Cortex of kidney (tissue), 1 donor: ENCODE measurements at places on chromosomes 2 and 18.

GRCh38 chr2:136664713-136665405 lies 100.5 kb upstream of the THSD7B start:
- DNase-seq: no peak

- no peak for DNase-seq
Measured at GRCh38 chr2:182717416-182717815, 1.4 kb downstream of the DNAJC10 start.

- no peak for DNase-seq
Measured at GRCh38 chr2:138931284-138932256, 151.4 kb upstream of the NXPH2 start.

- DNase-seq: no peak
Measured at GRCh38 chr2:20424300-20425290, 22.3 kb upstream of the RHOB start.

DNA sequence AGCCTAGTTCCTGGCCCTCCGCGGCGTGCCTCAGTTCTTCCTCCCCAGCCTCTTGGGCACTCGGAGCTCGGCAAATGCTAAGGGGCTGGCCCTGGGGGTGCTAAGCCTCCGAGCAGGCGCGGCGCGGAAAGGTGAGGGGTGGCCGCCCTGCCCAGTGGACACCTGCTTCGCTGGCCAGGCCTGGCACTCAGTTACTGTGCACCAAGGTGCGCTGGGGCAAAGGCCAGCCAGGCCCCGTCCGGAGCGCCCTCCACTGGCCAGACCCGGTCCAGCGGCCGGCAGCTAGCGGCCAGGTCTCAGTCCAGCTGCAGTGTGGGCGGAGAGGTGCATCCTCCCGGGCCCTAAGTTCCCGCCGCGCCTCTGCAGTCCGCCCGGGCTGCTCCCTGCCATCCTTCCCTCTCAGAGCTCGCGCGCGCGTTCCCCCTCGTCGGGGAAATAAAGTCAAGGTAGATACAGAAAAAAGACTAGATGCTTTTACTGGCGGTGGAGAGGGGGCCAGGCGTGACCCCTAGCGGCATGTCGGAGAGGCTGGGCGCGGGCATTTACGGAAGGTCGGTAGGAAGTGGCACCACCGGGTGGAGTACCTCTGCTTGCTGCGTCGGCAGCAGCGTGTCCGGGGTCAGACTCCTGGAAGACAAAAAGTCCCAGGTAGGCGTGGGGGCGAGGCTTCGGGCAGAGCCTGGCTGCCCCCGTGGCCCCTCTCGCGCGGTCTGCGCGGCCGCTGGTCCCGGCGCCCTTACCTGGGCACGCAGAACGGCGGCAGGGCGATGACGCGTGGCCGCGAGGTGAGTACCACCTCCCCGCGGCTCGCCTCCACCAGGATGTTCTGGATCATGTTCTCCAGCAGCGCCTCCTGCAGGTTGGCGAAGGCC lies 9.4 kb upstream of the CRYBA2 start:
- no peak for DNase-seq

DNA sequence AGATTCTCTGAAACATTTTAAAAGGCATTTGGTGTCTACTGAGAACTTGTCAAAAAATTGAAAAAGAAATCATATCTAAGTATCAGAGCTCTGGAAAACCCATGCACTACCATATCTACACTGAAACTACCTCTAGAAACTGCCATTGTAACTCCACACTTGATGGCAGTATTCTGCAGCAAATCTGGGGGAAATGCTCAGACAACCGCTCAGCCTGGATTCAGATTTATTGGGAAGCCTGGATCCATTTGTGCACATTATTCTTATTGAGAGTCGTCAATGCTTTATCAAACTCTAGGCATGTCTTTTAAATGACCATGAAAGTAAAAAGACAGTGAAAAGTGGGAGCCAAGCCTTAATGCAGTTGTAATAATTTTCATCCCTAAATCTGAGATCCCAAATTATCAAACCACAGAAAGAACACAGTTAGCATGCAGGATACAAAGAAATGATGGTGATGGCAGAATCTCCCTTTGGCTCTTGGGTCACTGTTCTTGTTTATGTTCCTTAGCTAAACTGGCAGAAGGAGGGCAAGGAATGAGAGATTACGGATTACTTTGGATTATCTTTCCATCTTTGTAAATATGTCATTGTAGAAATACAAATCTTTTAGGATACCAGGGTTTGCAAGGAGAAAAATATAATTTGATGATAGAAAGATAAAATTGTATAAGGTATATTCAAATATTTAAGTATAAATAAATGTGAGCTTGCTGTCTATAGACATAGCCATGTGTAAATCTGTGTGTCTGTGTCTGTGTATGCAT lies 512.1 kb upstream of the SYT4 start:
- no peak for DNase-seq
